ENCODE measurements at places on chromosomes 11 and 22.

DNA sequence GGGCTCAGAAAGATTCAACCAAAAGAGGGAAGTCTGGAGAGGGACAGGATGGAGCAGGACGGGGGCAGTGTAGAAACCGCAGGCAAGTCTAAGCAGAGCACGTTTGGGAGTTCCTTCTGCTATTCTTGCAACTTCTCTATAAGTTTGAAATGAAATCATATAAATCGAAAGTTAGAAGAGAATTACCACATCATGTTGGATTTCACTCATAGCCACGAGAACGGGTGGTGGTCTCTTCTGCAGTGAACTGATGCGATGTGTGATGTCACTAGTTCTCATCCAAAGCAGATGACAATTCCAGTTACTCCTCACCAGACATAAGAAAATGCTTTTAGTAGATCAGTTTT, 36.0 kb downstream of the KCNQ1 start:
- DNase-seq = peak; percentile 95

DNA sequence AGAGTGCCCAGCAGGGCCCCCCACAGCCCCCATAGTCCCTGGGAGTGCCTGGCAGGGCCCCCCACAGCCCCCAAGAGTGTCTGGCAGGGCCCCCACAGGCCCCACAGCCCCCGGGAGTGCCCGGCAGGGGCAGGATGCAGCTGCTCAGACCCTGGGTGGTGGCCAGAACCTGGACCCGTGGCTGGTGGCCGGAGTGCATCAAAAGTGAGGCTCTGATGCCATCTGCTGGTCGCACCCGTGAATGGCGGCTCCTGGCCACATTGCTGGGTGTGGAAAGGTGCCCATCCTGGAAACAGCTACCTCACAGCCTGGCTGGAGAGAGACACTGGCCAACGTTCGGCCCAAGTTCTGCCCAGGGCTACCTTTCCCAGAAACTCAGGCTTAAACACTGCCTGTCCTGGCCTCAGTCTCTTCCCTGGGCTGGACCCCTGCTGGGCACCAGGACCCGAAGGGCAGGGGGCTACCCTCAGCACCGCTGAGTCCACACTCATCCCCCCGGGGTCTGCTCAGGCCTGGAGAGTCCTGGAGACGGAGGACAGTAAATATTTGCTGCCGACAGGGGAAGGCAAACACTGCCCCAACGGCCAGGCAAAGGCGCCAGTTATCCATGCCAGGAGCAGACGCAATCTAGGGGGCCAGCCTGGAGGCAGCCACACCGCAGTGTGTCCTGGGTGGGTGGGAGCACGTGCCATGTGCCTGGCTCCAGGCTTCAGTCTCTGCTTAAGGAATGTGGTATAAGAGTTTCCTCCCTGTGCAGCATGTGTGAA, 4.4 kb downstream of the INS start:
- DNase-seq = peak; percentile 74

DNA sequence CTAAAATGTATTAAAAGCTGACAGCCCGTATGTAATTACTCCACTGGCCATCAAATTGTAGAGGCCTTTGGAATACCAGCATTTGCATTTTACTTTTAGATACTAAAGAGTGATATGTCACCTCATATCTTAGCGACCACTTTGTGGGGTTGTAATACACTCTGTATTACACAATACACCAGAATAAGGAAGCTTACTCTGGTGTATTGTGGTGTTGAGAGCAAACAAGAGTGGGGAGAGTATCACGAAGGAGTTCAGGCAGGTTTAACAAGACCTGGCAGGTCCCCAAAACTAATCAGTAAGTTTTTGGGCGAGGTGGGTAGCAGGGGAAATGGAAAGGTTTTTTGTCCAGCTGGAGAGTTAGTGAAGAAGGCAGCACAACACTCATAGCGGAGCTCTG, 3.2 kb downstream of the NUP50 start:
- peak; percentile 42 for DNase-seq

DNA sequence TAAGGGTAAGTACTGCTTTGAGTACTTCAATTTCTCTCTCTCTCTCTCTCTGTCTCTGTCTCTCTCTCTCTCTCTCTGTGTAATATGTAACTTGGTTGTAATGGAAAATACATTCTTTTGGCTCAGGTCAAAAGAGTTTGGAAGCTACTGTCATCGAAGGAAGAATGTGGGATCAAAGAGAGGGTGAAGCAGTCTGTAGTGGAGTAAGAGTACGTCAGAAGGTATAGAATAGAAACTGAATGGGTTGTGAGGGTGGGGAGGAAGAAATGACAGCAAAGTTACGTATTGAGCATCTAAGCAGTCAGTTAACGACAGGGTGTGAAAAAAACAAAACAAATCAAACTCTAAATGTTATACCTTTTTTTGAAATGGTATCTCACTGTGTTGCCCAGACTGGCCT, 10.0 kb downstream of the NCAM1 start:
- no peak for DNase-seq

GRCh38 chr11:624705-625635, at the start of gene CDHR5:
TSS of gene CDHR5 (minus strand) at chr11:624955. CDS start at chr11:624902, 53 bp downstream.
- no peak for DNase-seq

- DNase-seq = peak; percentile 96
Observed at GRCh38 chr11:110000031-110000502, 93.1 kb upstream of the ZC3H12C start.

Data from suppressor macrophage treated with lipopolysaccharide for 4 hours (primary cell).